ENCODE measurements at places on chromosomes 3 and 15.

DNA sequence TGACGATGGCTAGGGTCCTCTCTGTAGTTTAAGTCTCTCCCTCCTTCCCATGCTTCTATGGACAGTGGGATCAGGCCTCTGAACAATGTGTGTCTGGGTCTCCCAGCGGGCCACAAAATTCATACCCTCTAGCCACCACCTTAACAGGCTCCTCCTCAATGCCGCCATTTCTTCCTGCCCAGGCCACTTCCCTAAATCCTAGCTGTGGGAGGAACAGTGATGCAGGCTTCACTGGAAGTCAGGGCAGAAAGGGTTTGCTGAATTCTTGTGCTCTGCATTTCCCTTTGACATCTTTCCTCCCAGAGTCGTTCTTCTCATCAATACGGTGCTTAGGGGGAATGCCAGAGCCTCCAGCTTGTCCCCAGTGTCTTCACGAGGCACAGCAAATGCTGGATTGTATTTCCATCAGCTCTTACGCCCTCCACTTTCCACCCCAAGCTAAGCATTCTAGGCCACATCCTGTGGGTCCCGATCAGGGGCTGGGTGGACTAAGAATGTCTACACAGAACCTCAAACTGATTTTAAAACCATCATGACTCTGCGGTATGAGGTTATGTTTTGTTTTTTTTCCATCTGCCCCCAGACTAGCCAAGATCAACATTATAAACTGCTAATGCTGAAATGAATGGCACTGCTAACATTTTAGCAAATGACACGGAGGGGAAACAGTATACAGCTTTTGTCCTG is 11.9 kb upstream of the LDHAL6B start:
- no peak for DNase-seq

DNA sequence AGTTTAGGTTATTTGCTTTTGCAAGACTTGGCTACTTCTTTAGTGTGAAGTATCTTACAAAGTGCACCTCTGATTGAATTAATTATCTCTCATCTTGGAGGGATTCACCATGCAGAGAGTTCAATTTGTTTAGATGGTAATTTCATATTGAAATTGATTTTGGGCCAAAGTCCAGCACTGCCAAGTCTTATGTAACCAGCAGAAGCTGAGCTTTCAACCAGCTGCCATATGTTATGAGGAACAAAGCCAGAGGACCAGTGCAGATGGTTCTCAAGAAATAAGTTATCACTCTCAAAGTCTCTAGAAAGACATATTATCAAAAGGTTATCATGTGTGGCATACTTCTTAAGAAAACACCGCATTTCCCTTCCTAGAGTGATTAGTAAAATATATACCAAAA is 29.0 kb downstream of the ABHD6 start:
- no peak for DNase-seq

- DNase-seq = no peak
These were observed 31.6 kb upstream of the SNRPA1 start for GRCh38 chr15:101326462-101327146.

GRCh38 chr3:79366414-79366813 is 401.4 kb downstream of the ROBO1 start:
- no peak for DNase-seq

- DNase-seq = no peak
These were observed 7.0 kb downstream of the CMTM6 start for GRCh38 chr3:32495609-32496008.

DNA sequence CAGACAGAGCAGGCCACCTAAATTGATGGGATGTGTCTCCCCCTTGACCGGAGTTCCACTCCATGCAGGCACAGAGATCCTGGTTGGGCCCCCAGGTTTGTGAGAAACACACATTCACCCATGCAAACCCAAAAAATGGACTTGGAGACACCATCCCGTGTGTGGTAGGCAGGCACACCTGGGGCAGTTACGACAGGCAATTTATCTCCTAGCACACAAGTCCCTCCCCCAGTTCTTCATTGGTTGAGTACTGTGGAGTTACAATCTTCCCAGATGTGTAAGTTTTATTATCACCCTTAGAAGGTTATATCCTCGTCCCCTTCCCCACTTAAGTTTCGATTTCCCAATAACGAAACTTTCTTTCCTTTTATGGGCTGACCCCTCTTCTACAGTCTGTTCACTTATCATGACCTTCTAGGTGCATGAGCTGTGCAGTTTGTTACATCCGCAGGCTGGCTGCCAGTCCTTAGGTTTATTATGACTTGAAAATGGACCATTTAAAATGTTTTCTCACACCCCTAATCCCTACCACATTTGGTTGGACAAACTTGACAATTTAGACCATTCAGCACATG is 27.3 kb downstream of the ARL8B start:
- no peak for DNase-seq

DNA sequence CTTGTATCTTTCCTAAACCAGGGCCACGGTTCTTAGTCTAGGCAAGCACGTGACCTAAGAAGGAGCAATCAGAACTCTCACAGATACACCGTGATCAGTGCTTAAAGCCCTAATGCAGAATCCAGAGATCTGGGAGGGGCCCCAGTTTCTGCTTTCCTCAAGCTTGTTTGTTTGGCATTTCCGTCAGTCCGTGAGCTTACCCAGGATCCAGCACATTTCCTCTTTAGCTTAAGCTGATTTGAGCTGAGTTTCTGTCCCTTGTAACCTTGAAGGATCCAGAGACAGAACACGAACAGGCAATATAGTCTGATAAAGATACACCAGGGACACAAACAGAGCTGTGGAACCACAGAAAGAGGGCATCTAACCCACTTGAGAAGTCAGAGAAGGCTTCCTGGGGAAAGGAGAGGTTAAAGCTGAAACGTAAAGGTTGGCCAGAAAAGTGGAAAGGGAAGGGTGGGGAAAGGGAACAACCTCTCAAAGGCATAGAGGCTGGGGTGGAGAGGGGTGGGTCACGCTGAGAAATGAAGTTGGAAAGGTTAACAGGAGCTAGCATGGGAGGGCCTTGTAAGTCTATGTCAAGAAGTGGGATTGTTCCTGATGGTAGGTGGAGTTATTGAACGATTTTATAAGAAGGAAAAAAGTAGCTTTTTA is 42.1 kb upstream of the RARB start:
- DNase-seq = no peak

DNA sequence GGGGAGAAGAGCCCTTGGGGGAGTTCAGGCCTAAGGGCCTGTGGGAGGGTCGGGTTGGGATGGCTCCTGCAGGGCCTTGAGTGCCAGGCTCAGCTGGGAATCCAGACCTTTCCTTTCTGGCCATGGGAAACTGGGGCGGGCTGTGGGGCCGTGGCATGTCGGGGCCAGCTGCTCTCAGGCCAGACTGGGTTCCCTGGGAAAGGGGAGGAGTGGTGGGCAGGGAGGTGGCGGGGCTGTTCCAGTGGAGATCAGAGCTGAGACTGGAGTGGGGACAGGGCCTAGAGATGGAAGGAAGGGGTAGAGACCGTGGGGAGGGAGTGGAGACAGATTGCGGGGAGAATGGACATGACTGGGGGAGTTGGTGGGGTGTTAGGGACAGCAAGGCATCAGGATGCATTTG is 20.3 kb downstream of the FBLN2 start:
- no peak for DNase-seq

DNA sequence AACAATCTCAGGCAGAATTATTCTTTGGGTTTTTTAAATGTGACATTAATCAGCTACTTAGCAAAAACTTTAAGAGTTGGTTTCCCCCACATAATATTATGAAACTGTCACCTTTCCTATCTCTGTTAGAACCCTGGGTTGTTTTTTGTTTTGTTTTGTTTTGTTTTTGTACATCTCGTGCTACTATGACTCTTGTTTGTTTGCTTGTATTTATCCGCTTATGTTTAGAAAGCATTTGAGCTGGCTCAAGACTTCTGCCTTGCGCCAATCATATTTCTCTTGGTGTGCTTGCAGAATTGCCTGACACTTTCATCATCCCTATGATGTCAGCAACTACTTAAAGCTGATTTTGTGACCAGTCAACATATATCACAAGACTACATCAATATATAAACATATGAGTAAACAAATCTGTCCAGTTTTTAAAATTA is 116.9 kb downstream of the DCLK3 start:
- DNase-seq = no peak

DNA sequence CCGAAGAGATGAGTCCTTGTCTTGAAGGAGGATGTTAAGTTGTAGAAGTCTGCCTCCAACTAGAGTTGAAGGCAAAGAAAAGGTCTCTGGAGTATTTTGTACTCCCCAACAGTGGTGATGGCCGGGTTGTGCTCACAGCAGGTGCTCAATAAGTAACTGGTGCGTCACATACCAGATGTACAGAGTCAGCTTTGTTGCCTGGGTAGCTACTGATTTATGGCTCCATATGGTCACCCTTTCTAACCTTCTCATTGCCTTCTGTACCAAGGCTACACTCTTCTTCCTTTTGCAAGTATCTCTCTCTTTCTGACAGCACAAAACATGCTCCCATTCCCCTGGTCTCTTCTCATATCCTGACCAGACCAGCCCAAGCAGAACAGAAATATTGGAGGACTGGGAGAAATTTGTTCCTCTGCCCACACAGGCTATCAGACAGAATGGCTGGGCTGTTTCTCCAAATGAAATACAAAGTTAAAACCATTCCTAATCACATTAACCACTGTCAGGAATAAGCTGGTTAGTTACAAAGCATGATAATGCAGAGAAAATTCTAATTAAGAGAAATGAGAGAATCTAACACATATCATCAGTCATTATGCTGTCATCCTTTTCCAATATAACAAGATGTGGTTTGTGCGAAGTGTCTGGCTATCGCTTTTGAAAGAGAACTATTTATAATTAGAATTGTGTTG is 150.1 kb upstream of the LRRN1 start:
- DNase-seq = no peak

GRCh38 chr3:71262364-71263265 is 320.9 kb downstream of the FOXP1 start:
- DNase-seq = no peak

DNA sequence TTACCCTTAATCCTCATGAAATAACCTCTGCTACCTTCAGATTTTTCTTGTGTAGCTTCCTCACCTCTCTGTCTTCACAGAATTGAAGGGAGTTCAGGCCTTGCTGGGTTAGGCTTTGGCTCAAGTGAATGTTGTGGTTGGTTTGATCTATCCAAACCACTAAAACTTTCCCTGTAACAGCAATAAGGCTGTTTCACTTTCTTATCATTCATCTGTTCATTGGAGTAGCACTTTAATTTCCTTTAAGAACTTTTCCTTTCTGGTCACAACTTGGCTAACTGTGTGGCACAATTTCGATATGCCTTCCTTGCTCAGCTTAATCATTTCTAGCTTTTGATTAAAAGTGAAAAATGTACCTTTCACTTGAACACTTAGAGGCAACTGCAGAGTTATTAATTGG is 129.8 kb downstream of the NR1I2 start:
- no peak for DNase-seq

DNA sequence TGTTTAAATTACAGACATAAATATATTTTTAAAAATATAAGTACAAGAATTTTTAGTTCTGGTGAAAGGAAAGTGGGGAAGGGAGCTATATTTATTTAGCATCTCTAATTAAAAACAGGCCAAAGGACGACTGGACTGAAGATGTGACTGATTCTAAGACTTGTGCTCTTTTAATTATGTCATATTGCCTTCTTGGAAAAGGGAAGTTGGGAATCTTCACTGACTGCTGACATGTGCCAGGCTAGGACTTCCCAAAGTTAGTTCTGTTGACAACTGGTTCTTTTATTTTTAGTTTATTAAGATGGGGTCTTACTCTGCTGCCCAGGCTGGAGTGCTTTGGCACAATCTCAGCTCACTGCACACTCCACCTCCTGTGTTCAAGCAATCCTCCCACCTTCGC is 13.5 kb downstream of the CNOT10 start:
- no peak for DNase-seq

DNA sequence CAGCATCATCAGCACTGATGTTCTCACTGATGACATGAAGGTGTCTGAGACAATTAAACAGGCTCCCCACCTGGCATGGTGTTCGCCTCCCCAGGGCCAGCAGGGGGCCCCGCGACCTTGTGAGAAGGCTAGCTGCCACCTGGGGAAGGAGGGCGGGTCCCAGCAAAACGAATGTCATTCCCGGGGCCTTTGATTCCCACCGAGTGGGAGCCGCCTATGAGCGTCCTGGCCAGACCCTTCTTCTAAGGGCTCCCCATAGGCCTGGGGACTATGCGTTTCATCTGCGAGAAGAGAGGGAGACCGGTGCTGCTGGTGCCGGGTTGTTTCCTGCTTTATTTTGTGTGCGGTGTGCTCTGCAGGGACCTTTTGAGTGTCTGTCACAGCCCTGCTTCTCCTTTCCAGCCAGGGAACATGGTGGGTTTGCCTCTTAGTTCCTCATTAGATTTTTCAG is 20.5 kb upstream of the MINDY4B start:
- no peak for DNase-seq

GRCh38 chr3:2334921-2335320 is 236.3 kb downstream of the CNTN4 start:
- no peak for DNase-seq

DNA sequence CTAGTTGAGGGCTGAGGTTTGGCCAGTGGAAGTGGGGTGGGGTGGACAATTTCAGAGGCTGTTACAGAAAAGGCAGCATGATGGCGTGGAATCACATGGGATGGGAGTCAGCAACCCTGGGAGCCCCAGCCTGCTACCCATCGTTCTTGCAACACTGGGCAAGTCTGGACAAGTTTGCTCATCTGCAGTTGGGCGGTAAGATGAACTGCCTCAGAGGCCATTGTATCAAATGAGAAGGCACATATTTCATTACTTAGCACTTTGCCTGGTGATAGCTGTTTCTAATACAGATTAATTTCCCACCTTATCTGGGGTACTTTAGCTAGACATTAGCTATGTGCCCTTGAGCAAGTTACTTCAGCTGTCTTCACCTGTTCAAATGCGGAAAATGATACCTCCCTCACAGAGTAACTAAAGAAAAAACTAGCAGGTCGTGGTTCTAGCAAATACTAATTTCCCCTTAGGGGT is 248.9 kb downstream of the THSD4 start:
- DNase-seq = no peak

DNA sequence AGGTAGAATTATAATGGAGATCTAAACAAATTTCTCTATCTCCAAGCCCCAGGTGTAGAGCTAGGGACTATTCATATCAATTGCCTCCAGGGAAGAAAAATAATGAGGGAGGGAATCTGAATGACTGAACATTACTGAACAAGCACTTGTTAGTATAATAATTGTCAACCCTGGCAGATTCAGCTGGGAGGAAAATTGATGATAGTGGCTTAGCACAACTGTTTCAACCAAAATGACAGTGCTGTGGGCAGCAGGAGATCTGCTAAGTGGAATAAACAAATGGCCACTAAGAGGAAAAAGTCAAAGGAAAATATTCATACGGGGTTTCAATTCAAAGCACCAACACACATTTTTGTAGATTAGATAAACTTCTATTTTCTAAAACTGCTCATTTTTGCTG is 294.9 kb upstream of the ZNF385D start:
- DNase-seq = no peak

GRCh38 chr3:185067173-185067572 is 85.7 kb downstream of the C3orf70 start:
- no peak for DNase-seq

- DNase-seq = no peak
These were observed 85.7 kb downstream of the OXNAD1 start for GRCh38 chr3:16350597-16351318.

GRCh38 chr3:159586571-159587202 is 401.9 kb upstream of the IL12A start:
- DNase-seq = peak; percentile 33

All from fibroblast of skin of left quadriceps (primary cell).